ENCODE measurements at places on chromosomes 7 and 10.

DNA sequence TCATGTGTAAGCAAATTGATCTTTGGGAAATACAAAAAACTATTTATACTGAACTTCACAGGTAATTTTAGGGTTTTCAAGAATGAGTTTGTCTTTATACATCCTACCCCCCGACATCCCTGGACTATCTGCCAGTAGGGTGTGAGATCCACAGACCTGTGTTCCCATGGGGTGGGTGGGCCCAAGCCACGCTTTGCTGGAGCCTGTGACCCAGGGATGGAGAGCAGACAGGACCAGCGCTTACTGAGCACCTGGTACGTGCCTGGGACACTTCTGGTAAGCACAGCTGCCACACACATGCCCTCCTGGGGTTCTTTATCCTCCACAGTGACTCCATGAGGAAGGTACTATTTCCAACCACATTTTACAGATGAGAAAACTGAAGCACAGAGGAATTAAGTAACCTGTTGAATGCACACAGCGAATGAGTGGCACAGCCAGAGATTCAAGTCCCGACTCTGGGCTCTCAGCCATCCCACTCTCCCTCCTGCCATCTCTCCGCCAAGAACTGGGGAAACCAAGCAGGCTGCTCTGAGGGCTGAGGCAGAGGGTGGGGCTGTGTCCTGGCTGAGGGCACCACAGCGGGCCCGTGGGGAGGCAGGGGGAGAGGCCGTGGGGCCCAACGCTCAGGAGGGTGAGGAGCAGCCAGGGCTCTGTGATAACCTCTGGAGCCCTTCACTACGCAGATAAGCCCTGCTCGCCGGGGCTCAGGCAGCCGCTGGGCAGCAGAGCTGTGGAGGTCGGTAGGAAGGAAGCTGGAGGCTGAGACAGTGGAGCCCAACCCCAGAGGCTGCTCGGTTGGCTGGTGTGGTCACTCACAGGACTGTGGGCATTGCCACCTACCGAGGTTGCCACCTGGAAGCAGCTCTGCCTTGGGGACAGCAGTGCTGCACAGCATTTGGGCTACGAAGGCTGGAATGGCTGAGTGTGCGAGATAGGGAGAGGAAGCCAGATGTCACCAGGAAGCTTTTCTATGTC, 124.2 kb downstream of the ARHGAP22 start:
- DNase-seq, result no peak

DNA sequence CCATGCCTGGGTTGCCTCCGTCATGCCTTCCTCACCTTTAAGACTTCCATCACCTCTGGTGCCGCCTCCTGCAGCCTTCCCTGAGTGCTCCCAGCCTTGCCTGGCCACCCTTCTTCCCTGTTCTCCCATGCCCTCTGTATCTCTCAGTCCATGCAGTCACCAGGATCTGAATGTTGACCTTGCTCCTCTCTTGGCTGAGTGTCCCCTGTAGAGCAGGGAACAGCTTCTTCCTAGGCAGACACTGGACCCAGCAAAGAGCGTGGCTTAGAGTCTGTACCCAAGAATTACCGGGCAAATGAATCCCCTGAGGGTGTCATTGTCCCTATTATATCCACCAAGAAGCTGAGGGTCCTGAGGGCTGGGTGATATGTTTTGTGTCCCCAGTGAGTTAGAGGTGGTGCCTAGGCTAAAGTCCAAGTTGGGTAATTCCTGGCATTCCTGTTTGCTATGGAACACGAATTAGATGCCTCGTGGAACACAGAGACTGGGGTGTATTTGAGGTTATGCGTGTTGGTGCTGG, 505.6 kb downstream of the RPS24 start:
- no peak for DNase-seq

GRCh38 chr10:34655286-34656170, 159.6 kb downstream of the PARD3 start:
- peak; percentile 29 for DNase-seq

- no peak for DNase-seq
Measured at GRCh38 chr10:100575585-100576281, 40.0 kb downstream of the HIF1AN start.

GRCh38 chr10:87674943-87675342, 15.3 kb downstream of the PAPSS2 start:
- DNase-seq, result no peak

Data from CD4-positive, alpha-beta T cell treated with Interleukin-1 beta for 1 hour (primary cell).